ENCODE measurements at places on chromosomes 11 and 22.

DNA sequence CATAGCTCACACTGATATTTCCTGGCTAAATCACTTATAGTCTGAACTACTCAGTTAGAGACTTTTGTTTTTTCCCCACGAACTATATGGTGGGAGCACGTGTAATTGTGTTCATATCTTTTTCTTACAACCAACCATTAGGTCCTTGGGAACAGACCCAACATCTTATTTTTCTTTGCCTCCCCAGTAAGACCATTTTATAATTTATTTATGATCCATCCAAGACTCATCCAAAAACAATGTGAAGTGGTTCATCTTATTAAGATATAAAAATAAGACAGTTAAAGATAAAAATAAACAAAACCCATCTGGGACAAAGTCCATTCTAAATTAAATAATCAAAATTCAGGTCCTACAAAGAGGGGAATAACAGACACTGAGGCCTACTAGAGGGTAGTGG lies 90.8 kb downstream of the FAM168A start:
- DNase-seq, result no peak

- DNase-seq, result no peak
Observed at GRCh38 chr11:72591785-72592502, 82.3 kb downstream of the PDE2A start.

DNA sequence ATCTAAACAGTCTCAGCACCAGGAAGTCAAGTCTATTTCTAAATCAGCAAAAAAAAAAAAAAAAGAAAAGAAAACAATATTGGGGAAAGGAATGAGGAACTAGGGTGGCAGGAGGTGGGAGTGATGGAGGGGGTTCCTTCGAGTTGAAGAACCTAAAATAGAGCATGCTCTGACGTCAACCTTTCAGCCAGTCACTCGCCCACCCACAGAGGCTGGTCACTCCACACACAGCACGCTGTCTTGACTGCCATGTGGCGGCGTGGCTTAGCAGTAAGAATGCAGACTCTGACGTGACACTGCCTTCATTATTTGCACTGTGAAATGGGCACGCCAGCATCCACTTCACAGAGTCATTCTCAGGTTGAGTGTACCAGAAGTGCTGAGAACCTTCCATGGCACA lies 48.3 kb downstream of the LARGE1 start:
- no peak for DNase-seq

DNA sequence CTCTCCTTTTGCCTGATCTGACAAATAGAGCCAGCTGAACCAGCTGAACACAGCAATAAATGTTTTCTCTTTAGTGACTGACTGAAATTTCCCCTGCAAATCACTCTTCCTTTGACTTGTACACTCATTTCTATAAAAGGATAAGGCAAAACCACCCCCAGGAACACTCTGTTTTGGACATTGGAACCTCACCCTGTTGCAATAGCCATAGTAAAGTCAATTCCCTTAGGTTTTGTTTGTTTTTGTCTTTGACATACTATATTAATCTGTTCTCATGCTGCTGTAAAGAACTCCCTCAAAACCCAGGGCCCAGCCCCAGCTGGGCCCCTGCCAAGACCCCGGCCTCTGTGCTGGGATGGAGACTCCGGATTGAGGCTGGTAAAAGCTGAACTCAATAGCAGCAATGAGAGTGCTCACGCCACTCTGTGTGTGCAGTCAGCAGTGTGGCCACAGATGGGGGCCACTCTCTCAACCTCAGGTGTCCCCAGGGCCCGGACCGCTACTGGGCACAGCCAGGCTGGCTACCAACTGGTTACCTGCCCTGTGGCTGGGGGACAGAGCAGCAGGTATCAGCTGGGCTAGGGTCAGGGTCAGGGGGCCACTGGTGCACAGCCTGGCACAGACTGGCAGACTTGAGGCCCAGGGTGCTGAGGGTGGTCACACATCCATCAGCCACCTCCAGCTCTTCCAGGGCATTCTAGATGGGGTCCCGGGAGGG lies 597.4 kb downstream of the LUZP2 start:
- DNase-seq, result no peak

DNA sequence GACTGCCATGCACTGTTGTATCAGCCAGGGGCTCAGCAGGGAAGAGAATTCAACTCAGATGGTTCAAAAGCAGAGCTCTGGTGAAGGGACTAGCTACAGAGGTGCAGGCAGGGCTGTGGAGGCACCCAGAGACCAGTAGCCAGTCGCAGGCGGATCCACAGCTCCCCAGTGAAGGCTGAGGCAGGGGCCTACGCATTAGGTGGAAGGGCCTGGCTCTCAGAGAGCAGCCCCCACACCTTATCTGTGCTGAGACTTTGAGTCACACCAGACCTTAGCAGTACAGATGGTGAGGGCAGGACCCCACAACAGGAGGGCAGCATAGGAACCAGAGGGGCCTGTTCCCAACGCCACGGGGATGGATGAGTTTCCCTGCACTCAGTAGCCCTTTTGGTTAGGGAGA lies 189.6 kb downstream of the DSCAML1 start:
- DNase-seq, result no peak

DNA sequence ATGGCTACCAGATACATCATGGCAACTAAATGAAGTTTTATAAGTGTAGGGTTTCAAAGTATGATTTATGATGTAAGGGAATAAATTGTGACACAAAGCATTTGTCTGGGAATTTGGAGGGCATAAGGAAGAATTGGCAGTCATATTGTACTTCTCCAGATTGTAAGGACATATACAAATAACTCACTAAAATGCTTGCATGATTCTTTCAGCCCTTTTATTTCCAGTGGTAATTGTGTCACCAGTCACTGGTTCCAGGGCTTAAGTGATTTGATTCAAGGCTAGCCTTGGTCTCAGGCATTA lies 299.4 kb upstream of the ANO5 start:
- no peak for DNase-seq

DNA sequence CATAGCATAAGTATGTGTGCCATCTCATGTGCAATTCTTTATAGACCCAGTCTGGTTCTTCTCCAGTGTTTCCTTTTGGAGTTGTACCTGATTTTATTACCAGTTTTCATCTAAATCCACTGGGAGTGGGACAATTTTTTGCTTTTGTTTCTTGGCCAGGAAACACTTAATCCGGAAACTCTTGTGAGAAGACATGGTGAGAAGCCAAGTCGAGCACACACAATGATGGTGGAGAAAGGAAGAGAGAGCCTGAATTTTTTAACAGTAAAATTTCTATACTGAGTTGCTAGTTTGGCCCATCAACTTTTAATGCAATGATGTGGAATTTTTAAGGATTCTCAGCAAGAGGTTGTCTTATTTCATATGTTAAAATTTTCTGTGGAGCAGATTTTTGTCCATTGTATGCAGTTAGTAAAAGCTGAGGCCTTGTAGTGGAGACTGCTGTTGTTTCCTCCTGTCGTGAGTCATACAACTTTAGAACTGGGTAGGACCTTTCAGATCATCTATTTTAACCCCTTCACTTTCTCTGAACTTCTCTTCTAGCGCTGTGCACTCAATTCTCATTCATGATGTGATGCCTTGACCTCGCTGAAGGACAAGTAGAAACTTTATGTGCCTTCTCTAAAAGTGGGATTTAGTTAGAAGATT lies 17.1 kb downstream of the FAR1 start:
- no peak for DNase-seq

- no peak for DNase-seq
Observed at GRCh38 chr11:14687456-14687855, 43.9 kb downstream of the PDE3B start.
